ENCODE measurements at places on chromosomes 3 and 15.
A peak's percentile ranks its signal among the peaks of the same experiment; 100 is the strongest.

- no peak for DNase-seq
Measured at GRCh38 chr15:26781816-26782215, 8.9 kb upstream of the GABRB3 start.

GRCh38 chr15:68897016-68897415 is 33.3 kb upstream of the SPESP1 start:
- peak; percentile 13 for DNase-seq

- peak; percentile 82 for DNase-seq
Measured at GRCh38 chr15:70291305-70292075, 193.8 kb upstream of the TLE3 start.

DNA sequence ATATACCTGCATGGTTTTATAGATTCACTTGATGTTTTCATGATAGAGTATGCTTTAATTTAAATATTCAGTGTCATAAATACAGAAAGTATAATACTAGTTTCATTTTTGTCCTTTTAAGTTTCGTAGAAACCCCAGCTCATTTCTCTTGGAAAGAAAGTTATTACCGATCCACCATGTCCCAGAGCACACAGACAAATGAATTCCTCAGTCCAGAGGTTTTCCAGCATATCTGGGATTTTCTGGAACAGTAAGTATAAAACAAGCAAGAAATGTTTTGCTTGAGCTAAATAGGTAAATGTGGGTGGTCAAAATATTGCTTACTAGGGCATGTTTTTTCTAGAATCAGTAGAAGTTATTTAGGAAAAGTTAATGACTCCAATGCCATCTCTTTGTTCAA is 106.4 kb downstream of the TP63 start:
- DNase-seq: no peak

GRCh38 chr15:91862891-91863504 is 9.5 kb downstream of the SLCO3A1 start:
- DNase-seq: peak; percentile 64

DNA sequence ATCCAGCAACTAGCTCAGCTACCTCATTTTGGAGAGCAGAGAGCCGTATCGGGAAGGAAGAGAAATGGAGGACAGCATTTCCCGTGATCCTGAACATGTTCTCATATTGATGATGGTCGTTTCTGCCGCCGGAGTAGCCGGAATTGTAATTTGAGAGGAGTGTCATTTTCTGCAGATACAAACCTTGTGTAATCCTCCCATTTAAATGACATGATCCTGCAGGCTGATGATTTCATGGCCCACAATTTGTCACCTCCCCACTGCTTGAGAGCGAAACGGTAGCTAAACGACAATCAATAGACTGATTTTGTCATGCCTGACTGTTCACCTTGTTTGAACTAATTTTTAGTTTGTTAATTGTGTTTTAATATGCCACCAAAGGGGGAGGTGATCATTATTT is 126.5 kb upstream of the CNTN6 start:
- peak; percentile 2 for DNase-seq
